Dorsolateral prefrontal cortex (tissue), 122 donors: ENCODE measurements at places on chromosomes 5 and 9. TPM values are rescaled to one million over a fixed set of nuclear protein-coding genes. Genes with fewer than 3 reads are reported as not detected.

The PCDHA9 gene
- 6.5 TPM for total RNA-seq

The LCN9 gene
- not detected for total RNA-seq

DNA sequence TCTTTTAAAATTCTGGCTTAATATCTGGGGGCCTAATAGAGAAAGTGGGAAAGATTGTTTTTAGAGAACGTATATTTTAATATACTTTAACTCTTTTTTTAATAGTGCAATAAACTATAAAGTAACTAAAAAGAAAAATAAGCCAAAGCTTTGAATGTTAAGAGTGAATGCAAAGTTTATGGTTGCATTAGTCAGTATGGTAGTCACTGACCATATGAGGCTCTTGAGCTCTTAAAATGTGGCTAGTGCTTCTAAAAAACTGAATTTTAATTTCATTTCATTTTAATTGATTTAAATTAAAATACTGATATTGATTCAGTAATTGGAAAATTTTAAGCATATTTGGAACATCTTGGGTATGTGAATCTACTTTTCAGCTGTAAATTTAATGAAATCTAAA is 310.7 kb downstream of the PJA2 start:
- no peak for DNase-seq

GRCh38 chr5:88672644-88673252 is 210.2 kb downstream of the MEF2C start:
- peak; percentile 47 for DNase-seq

- no peak for DNase-seq
Observed at GRCh38 chr9:32704343-32704742, 68.9 kb upstream of the TAF1L start.

DNA sequence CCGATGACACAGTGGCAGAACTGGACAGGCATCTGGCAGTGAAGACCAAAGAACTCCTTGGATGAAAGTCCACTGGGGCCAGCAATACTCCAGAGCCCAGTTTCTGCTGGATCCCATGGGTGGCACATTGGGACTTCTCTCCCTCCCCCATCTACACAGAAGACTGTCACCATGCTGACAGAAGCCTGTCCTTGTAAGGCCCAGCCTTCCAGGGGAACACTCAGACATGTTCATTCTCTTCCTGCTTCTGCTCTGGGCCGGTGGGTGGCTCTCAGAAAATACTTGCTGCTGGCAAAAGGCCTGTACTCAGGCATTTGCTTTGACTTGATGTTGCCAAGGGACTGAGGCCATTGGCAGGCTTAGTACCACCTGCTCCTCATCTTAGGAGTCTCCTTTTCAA is 48.3 kb upstream of the PTGS1 start:
- DNase-seq: no peak

DNA sequence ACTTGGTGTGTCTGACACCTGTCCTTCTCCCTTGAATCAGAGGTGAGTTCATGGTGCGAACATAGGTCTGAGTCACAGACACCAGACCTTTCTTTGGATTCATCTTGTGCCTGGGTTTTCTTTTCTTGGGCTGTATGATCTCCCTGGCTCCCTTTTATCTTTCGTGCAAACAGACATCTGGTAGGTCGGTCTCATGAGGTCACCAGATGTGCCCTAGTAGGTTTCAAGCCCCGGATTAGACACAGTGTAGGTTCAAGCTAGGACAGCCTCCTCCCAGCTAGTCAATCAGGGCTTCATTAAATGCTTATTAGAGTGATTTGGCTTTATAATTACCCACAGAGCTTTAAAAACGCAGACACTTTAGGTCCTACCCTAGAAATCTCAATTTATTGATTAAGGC is 106.0 kb upstream of the MYO10 start:
- DNase-seq: no peak

- DNase-seq: no peak
Observed at GRCh38 chr5:157476702-157477408, 16.8 kb downstream of the NIPAL4 start.

DNA sequence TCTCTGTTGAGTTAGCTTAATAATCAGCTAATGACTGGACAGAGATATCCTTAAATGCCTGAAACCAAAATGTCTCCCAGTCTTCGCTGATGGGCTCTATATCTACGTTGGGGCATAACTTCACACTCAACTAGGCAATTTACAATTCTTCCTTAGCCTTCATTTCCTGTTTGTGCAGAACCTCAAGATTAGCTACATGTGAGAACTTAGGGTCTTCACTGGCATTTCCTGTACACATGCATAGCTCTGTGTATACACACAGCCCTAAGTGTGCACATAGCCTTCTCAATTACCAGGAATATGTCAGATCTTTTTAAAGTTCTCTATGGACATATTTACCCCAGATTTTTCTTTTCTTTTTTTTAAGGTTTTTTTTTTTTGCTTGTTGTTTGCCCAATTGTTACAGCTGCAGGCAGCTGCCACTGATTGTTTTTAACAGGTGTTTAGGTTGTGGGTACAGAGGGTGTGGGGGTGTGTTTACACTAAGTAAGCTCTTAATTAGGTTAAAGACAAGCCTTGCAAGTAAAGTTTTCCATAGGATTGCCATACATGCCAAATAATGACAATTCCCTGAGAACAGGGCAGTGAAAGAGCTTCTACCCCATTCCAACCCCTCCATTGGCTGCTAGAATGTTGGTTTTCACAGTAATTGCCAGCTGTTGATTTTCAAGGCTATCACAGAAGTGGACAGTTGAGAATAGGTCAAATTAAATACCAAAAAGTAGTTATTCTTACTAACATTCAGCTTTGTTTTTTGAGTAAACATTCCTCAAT is 441.0 kb downstream of the TLE4 start:
- no peak for DNase-seq

DNA sequence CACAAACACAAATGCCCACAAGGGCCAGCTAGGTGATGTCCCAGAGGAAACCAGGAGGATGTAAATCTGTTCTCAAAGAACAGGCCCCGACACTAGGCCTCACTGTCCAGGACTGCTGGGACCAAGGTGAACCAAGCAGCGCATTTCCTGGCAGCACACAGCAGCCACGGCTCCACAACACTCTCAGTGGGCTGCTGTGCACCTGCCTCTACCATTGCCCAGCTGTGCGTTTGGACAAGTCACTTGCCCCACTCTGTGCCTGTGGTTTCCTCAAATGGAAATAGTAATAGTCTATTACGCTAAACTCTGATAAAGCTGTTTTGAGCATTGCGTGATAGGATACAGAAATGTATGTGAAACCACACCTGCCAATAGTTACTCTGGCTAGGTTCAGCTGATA is 544.5 kb downstream of the BNC2 start:
- DNase-seq: no peak

GRCh38 chr5:164868761-164869160 is 1363.3 kb downstream of the MAT2B start:
- DNase-seq: no peak

- no peak for DNase-seq
Observed at GRCh38 chr5:156407251-156407650, 80.3 kb downstream of the SGCD start.

- no peak for DNase-seq
Observed at GRCh38 chr5:73433982-73434342, 14.6 kb downstream of the FOXD1 start.

DNA sequence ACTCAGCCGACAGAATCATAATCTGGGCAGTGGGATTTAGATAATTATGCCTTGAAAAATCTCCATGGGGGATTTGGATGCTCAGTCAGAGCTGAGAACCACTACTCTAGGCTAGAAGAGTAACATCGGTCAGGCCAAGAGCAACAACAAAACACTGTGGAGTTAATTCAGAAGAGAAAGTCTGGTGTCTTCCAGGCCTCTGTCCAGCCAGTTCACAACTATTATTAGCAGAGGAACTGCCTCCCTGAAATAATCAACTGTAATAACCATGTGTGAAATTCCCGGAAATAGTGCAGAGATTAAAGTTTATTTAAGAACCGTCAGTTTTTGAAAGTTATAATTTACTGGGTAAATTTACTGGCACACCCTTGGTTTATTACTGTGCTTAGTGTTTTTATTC is 8.2 kb upstream of the MARCHF3 start:
- no peak for DNase-seq
